ENCODE measurements at places on chromosomes 5 and 9.

DNA sequence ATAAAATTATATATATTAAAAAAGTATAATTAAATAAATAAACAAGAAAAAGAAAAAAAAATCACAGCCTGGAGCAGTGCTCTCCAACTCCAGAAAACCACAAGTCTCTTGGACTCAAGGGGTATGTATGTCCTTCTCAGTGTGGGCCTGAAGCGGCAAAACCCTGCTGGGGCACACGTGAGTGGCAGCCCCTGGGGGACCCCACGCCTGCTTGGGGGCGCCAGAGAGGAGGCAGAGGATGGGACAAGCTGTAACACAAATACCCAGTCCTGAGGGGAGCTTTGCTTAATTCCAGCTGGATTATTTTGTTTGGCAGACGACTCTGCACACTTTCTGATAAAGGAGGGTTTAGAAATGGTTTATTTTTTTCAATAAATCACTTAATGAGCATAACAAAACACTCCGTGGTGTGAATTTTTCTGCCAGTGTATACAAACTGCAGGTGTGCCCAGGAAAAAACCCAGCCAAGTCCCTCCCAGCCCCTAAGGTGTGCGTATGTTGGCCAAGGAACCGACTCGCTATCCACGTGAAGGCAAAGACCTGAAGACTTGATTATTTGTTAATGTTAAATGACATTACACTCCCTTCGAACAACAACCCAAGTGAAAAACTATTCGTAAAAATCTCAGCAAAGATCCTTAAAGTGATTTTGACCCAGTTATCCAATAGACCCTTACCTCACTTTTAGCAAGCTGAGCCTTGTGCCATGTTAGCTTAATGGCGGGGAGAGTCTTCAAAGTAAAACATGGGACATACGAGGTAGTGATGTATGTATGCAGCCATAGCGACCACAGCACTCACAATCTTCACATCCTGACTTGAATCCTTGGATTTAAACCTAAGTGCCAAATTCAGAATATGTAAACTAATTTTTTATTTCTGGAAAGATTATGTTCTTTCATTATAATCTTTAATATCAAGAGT lies 32.9 kb downstream of the ANKH start:
- no peak for DNase-seq

DNA sequence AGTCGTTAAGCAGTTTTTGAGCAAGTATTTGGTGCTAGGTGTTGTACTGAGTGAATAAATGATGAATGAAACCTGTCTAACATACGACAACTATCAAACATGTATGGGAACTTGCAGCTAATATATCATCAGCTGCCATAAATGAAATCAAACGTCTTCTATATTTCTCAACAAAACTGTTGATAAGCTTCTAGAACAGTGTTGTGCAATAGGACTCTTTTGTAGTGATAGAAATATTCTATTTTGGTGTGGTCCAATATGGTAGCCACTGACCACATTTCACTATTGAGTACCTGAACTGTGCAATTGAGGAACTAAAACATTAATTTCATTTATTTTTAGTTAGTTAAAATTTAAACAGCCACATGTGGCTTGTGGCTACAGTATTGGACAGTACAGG lies 16.3 kb upstream of the FYB1 start:
- no peak for DNase-seq

DNA sequence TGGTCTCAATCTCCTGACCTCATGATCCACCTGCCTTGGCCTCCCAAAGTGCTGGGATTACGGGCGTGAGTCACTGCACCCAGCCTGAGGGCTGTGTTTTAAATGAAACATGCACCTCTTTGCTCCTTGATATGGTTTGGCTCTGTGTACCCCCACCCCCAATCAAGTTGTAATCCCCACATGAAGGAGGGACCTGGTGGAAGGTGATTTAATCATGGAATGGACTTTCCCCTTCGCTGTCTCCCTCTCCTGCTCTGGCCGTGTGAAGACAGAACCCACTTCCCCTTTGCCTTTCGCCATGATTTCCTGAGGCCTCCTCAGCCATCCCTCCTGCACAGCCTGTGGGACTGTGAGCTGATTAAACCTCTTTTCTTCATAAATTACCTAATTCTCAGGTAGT lies 12.5 kb upstream of the NOTCH1 start:
- no peak for DNase-seq

GRCh38 chr5:39519079-39519478 lies 94.3 kb upstream of the DAB2 start:
- DNase-seq = no peak

- no peak for DNase-seq
Observed at GRCh38 chr9:78592811-78593210, 295.9 kb downstream of the PSAT1 start.

DNA sequence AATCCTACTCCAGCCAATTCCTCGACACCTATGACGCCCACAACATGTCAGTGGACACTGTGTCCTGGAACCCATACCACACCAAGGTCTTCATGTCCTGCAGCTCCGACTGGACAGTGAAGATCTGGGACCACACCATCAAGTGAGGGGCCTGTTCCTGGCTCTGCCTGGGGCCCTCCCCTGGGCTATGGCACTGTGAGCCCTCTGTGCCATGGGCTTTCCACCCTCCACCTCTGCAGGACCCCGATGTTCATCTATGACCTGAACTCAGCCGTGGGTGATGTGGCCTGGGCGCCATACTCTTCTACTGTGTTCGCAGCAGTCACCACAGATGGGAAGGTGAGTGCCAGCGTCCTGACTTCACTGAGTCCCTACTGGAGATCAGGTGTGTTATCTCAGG lies 8.4 kb downstream of the ENHO start:
- DNase-seq = no peak

DNA sequence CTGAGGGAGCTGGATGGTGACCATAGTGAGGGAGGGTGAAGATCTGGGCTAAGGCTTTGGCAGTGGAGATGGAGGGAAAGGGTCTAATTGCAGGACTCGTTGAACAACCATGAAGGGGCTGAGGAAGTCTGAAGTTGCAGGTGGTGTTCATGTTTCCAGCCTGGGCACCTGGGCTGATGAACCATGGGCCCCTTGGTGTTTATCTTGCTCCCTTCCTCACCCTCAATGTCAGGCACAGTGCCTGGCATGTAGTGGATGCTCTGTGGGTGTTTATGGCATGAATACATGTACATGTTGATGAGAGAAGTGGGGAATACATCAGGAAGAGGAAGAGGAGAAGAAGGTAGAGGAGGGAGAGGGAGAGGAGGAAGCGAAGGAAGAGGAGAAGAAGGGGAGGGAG lies 31.3 kb upstream of the COL15A1 start:
- no peak for DNase-seq

GRCh38 chr5:26761446-26761845 lies 276.9 kb downstream of the CDH9 start:
- DNase-seq = no peak

- DNase-seq = no peak
Observed at GRCh38 chr9:79371301-79371700, 200.5 kb upstream of the TLE4 start.

DNA sequence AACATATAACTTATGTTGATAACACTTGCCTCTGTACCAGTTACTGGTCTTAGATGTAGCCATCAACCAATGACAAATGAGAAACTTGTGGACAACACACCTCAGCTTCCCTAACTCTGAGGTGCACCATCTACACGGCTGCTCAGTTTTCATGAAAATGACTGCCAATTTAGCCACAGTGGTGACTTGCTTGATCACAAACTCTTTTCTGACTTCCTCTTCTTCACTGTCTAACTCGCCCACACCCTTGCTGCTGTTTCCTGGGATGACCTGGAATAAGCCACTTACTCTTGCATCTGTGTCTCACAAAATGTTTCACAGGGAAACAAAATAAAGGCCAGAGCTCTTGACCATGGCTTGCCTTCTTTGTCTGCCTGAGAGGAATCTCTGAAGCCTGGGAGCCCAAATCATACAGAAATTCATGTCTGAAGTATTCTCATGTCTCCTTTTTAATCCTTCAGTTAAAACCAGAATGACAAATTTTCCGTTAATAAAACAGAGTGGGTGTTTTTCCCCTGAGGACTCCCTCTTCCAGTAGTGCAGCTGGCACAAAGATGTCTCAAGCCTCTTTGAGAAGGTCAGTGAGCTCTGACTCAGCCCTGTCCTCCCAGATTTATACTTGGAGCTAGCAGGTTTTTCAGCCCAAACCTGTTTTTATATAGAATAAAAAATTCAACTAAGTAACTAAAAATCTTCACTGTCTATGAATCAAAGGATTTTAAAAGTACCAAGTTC lies 126.5 kb upstream of the PAM start:
- no peak for DNase-seq

DNA sequence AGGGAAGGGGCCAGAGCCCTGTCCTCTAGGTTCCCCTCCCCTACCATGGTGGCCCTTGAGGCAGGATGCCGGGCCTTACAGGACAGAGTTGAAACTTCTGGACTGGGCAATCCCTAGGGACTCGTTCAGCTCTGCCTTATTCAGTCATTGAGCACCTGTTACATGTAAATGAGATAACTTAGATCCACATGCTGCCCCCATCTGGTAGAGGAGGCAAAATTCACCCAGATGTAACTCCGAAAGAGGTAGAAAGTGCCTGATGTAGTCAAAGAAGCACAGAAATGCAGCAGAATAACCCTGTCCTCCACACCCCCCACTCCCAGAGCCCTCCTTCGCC lies 1.5 kb downstream of the GGTA1 start:
- no peak for DNase-seq

DNA sequence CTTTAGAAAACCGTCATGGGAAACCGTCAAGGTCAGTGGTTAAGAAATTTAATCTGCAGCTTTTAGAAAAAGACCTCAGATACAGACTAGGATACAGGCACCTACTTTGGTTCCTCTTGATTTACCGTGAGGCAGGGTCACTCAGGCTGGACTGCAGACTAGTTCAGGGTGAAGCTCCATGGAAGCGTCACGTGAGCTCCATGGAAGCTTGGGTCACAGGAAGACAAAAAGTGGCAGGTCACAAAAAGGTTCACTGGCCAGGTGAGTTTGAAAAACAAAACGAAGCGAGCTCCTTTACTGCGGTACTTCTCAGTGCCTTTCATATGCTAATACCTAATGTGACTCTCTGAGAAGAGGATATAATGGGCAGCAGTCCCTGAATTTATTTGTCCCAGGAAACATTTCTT lies 43.0 kb downstream of the PRRC2B start:
- DNase-seq = no peak

GRCh38 chr5:34598177-34598794 lies 57.8 kb upstream of the RAI14 start:
- no peak for DNase-seq

DNA sequence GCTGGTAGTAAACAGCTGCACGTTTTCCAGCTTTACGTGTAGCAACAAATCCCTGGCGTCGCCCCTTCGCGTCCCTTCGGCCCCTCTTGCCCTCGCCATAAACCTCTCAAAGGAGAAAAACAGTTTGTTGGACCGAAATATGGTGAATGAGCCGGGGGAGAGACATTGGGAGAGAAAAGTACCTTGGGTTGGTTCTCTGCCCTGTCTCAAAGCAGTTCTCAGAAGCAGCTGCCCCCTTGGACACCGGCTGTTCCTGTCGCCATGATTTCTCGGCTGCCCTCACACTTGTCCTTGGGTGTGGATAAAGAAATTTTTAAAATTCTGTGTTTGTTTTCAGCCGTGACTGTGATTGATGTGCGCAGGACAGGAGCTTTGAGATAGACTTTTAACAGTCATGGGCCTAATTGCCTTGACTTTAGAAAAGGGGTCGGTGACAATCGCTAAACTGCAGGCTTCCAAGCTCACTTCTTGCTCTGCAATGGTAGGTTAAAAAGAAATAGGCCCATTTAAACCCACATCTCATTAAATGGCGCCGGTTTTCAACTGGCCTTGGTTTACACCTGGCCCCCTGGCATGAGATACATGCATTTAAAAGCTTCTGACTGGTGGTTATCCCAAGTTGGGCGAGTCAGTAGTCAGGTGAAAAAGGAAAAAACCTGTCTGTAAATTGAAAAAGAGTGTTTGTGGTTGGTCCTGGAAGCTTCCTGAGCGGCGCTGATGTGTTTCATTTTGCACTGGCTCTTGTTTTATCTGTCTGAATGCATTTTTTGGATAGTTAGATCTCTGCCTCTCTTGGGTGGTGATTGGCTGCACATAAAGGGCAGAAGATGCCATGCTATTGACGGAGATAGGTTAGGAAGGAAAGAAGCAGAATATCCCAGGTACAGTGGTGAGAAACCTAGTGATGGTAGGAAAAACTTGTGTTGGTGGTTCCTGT lies 983 bp downstream of the RCL1 start:
- no peak for DNase-seq

- DNase-seq = no peak
Observed at GRCh38 chr9:134607971-134608370, 33.6 kb upstream of the COL5A1 start.

DNA sequence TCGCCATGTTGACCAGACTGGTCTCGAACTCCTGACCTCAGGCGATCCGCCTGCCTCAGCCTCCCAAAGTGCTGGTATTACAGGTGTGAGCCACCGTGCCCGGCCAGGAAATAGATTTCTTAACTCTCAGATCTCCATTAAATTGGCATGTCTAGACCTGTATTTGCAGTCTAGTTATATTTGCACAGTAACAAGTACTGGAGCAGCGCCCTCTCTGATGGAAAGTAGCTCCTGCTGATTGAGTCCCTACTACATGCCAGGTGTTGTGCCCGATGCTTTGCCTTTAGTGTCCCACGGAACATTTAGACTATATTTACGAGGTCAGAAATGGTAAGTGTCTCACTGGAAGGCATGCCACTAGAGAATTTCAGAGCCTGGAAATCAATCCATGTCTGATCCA lies 15.8 kb upstream of the TMED9 start:
- no peak for DNase-seq

DNA sequence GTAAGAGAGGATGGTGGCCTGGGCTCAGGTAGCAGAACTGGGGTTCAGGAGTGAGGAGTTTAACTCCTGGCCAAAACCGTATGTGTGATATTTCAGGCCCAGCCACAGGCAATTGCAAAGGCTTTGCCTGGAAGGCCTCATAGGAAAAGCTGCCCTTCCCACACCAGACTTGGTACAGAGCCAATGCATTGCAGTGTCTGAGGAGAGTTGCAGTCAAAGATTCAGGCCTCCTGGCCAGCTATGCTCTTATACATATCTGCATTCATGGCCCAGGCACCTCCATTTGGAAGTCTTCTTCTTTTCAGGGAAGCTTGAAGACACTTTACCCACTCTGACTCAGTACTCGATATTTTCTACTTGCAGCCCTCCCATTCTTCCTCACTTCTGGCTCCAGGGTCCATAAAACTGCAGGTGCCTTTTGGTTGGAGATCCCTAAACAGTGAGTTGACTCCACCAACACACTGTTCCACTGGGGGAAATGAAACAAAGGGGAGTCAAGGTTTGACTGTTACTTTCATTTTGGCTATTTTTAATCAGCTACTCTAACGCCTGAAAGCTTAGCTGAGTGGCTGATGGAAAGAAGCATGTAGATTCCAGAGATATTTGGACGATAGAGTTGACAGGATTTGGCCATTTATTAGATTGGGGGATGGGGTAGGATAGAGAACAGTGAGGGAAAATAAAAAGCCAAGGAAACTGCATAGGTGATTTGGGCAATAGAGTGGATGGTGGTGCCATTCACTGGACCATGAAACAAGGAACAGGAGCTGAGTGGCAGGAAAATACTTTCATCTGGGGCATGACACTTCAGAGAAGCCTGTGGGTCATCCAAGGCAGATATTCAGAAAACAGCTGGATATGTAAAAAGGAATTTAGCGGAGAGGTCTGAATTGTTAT lies 30.6 kb upstream of the IL33 start:
- no peak for DNase-seq

GRCh38 chr9:125932012-125932411 lies 184.8 kb downstream of the PBX3 start:
- DNase-seq = no peak

All from effector memory CD4-positive, alpha-beta T cell (primary cell).